Memory B cell (primary cell): ENCODE measurements at places on chromosomes 3 and 15.

DNA sequence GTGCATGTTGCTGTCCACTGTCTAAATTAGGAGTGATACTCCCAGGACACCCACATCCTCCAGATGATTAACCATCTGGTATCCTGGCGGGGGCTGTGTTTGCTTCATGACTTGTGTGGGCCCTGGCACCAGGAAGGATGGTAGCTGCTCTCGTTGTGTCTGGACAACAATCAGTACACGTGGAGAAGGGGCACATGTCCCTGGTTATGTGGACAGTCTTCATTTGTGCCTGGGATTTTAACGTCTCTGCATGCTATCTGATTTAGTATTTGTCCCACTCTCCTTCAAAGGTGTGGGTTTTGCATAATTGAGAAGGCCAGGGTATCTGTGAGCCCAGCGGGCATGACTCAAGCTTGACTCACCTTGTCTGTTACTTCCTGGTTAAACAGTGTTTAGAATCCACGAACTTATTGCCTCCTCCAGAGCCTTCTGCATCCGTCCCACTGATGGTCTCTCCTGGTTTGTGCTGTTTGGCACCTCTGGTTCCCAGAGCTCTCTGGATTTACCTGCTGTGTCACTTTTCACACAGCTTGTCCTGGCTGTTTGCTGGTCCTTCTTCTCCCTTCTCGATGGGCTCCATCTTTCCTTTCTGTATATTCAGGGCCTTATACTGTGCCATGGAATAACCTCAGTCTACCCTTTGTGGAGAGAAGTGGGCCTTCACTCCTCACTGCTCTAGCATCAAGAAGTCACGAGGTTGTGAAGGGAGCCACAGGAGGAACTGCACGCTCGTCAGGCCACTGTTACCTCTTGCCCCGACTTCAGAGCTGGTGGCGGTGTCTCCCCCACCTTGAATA is 32.5 kb downstream of the ARNT2 start:
- no peak for DNase-seq
- H3K27ac ChIP-seq, result no peak overlapping the region
- no peak overlapping the region for H3K4me3 ChIP-seq
- H3K4me1 ChIP-seq, result no peaks in the 10 kb centered on the region
- H3K36me3 ChIP-seq, result no peaks in the 10 kb centered on the region

DNA sequence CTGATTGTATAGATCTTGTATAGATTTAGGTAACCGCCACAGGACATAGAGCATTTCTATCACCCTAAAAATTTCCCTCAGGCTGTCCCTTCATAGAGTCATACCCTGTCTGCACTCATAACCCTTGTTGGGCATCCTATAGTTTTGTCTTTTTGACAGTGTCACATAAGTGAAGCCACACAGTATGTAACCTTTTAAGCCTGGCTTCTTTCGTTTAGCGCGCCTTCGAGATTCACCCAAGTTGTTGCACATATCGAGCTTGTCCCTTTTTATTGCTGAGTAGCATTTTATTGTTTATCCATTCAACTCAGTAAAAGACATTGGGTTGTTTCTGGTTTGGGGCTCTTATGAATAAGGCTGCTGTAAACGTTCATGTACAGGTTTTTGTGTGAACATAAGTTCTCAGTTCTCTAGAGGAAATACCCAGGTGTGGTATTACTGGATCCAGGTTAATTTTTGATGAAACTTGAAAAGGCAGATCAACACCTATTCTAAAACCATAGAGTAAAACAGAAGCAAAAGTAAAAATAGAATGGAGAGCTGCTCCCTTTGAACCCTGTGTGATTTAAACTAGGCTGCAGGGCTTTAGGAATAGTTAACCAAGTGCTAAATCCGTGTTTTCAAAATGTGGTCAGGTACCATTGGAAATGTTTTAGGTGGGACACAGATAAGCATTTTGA is 49.5 kb downstream of the CD86 start:
- H3K36me3 ChIP-seq, result peaks cover 16% of the 10 kb centered on the region
- no peaks in the 10 kb centered on the region for H3K27me3 ChIP-seq
- H3K4me3 ChIP-seq, result no peak overlapping the region
- H3K4me1 ChIP-seq, result peaks cover 18% of the 10 kb centered on the region

GRCh38 chr15:69522361-69522760 is 69.7 kb downstream of the RPLP1 start:
- H3K4me1 ChIP-seq, result peaks cover 5% of the 10 kb centered on the region
- DNase-seq, result no peak
- H3K4me3 ChIP-seq, result no peak overlapping the region
- peaks cover 9% of the 10 kb centered on the region for H3K27me3 ChIP-seq

DNA sequence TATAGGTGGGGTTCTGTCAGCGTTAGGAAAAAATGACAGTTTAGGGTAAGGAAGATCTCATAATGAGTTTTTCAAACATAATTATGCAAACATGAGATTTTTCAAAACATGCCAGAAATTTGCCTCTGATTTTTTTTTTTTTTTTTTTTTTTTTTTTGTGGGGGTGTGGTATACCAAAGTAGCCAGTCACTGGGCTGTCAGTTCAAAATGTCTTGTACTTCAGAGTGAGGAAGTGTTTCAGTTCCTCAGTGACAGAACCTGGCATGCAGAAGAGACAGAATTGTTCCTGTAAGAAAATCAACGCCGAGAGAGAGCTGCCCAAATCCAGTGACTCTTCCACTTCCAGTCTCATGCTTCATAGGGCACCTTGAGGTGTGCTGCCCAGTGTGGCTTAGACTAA is 9.7 kb downstream of the NCBP2 start:
- no peaks in the 10 kb centered on the region for H3K27me3 ChIP-seq
- peak overlapping the region; percentile 91 for H3K27ac ChIP-seq
- peaks cover 24% of the 10 kb centered on the region for H3K36me3 ChIP-seq
- no peak for DNase-seq

- no peak overlapping the region for H3K4me3 ChIP-seq
- no peak overlapping the region for H3K27ac ChIP-seq
- DNase-seq, result no peak
- H3K27me3 ChIP-seq, result peaks cover 2% of the 10 kb centered on the region
- H3K4me1 ChIP-seq, result no peaks in the 10 kb centered on the region
- no peaks in the 10 kb centered on the region for H3K36me3 ChIP-seq
Observed at GRCh38 chr3:184448321-184449160, 68.7 kb downstream of the CHRD start.

- H3K4me3 ChIP-seq, result no peak overlapping the region
- peaks cover 6% of the 10 kb centered on the region for H3K4me1 ChIP-seq
- no peaks in the 10 kb centered on the region for H3K36me3 ChIP-seq
- H3K27me3 ChIP-seq, result no peaks in the 10 kb centered on the region
- H3K27ac ChIP-seq, result no peak overlapping the region
Observed at GRCh38 chr3:52181543-52181942, 16.4 kb upstream of the ALAS1 start.

DNA sequence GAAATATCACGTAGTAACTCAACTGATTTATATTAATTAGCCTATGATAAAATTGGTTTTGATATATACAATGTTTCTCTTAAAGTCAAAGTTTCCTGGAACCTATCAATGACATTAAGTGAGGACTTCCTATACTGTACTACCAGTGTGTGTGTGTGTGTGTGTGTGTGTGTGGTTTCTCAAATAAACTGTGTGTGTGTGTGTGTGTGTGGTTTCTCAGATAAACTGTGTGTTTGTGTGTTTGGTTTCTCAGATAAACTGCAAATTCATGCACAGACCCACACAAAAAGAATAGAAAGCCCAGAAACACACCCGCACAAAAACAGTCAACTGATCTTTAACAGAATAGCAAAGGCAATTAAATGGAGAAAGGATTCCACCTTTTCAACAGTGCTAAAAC is 14.5 kb upstream of the WDR5B start:
- H3K36me3 ChIP-seq, result peaks cover 47% of the 10 kb centered on the region
- H3K4me1 ChIP-seq, result no peaks in the 10 kb centered on the region
- no peak overlapping the region for H3K4me3 ChIP-seq
- H3K27ac ChIP-seq, result no peak overlapping the region

DNA sequence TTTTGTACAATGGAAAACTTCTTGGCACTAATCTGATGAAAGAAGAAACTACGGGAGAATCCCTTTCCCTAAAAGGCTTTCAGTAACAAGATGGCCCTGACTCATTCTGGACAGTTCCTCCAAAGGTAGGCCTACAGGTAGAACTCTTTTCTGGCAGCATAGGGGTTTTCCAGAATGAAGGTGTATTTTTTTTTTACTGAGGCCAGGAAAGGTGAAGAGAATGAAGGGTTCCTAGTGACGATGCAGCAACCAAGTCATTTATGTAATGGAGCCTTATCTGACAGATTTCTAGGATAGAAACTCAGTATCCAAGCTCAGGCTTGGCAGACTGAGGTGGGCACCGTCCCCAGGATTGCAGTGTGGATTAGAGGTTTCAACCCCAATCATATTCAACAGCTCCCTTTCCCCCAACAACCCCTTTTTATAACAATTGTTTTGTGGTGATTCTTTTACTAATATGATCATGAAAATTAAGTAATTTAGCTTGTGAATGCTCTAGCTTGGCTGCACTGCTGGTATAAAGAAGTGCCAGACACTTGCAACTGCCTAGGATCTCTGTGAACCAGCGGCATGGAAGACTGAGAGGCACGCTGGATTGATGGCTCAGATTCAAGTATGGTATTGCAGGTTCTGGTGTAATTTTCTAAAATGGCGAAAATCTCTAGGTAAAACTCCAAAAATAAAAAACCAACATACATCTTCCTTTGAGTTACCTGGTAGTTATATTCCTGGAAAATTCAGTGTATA is 8.7 kb upstream of the TRIM69 start:
- peaks cover 44% of the 10 kb centered on the region for H3K4me1 ChIP-seq
- no peaks in the 10 kb centered on the region for H3K27me3 ChIP-seq
- H3K36me3 ChIP-seq, result peaks cover 9% of the 10 kb centered on the region
- no peak for DNase-seq
- peak overlapping the region; percentile 99 for H3K27ac ChIP-seq
- H3K4me3 ChIP-seq, result peak overlapping the region; percentile 39

GRCh38 chr3:193023218-193023617 is 105.6 kb upstream of the MB21D2 start:
- no peaks in the 10 kb centered on the region for H3K36me3 ChIP-seq
- H3K4me3 ChIP-seq, result no peak overlapping the region
- DNase-seq, result no peak
- peaks cover 5% of the 10 kb centered on the region for H3K27me3 ChIP-seq
- H3K4me1 ChIP-seq, result no peaks in the 10 kb centered on the region

- peak overlapping the region; percentile 78 for H3K27ac ChIP-seq
- peaks cover 11% of the 10 kb centered on the region for H3K36me3 ChIP-seq
- no peaks in the 10 kb centered on the region for H3K27me3 ChIP-seq
- DNase-seq, result no peak
- H3K4me3 ChIP-seq, result peak overlapping the region; percentile 80
- H3K4me1 ChIP-seq, result peaks cover 24% of the 10 kb centered on the region
Observed at GRCh38 chr3:184315871-184316661, 1.7 kb downstream of the EIF4G1 start.

- H3K4me1 ChIP-seq, result no peaks in the 10 kb centered on the region
- no peak for DNase-seq
- H3K27ac ChIP-seq, result no peak overlapping the region
- peaks cover 22% of the 10 kb centered on the region for H3K36me3 ChIP-seq
Observed at GRCh38 chr3:41276191-41276590, 76.9 kb downstream of the CTNNB1 start.

GRCh38 chr3:76585794-76586392 is 454.0 kb upstream of the ROBO2 start:
- no peak for DNase-seq
- no peak overlapping the region for H3K4me3 ChIP-seq

DNA sequence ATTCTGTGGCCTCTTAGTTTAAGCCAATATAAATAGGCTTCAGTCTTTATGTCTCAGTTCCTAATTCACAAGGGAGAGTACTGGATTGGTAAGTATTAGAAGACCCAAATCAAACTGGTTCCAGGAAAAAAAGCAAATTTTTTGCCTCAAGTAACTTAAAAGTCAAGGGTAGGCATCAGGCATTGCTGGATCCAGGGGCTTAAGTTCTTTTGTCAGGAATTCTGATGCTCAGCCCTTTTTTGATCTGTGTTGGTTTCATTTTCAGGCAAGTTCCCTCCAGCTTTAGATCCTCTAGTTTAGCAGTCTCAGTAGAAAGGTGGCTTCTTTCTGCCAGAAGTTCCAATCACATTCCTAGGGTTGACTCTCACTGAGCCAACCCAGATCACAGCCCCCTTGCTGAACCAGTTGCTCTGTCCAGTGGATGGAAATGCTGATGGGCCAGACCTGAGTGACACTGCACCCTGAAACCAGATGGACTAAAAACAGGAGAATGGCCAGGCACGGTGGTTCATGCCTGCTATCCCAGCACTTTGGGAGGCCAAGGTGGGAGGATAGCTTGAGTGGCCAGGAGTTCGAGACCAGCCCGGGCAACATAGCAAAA is 253.5 kb downstream of the SHQ1 start:
- H3K4me1 ChIP-seq, result no peaks in the 10 kb centered on the region
- H3K4me3 ChIP-seq, result no peak overlapping the region

- H3K27me3 ChIP-seq, result no peaks in the 10 kb centered on the region
- DNase-seq, result no peak
- no peak overlapping the region for H3K4me3 ChIP-seq
Observed at GRCh38 chr3:189570916-189571315, 60.3 kb upstream of the TP63 start.

- H3K27ac ChIP-seq, result no peak overlapping the region
- H3K27me3 ChIP-seq, result peaks cover 7% of the 10 kb centered on the region
- H3K36me3 ChIP-seq, result peaks cover 5% of the 10 kb centered on the region
- DNase-seq, result no peak
- H3K4me3 ChIP-seq, result no peak overlapping the region
Observed at GRCh38 chr15:56772868-56773639, 39.7 kb upstream of the ZNF280D start.

- H3K4me1 ChIP-seq, result peaks cover 9% of the 10 kb centered on the region
- peak overlapping the region; percentile 74 for H3K4me3 ChIP-seq
- no peak overlapping the region for H3K27ac ChIP-seq
Observed at GRCh38 chr15:93073465-93073952, 15.5 kb downstream of the RGMA start.

GRCh38 chr3:170865209-170866094 is 4.5 kb downstream of the RPL22L1 start:
- no peaks in the 10 kb centered on the region for H3K27me3 ChIP-seq
- H3K36me3 ChIP-seq, result peaks cover 17% of the 10 kb centered on the region
- peaks cover 17% of the 10 kb centered on the region for H3K4me1 ChIP-seq
- no peak overlapping the region for H3K4me3 ChIP-seq

GRCh38 chr3:126927846-126928245 is 55.1 kb upstream of the PLXNA1 start:
- H3K4me1 ChIP-seq, result no peaks in the 10 kb centered on the region
- H3K27me3 ChIP-seq, result no peaks in the 10 kb centered on the region
- peaks cover 9% of the 10 kb centered on the region for H3K36me3 ChIP-seq

DNA sequence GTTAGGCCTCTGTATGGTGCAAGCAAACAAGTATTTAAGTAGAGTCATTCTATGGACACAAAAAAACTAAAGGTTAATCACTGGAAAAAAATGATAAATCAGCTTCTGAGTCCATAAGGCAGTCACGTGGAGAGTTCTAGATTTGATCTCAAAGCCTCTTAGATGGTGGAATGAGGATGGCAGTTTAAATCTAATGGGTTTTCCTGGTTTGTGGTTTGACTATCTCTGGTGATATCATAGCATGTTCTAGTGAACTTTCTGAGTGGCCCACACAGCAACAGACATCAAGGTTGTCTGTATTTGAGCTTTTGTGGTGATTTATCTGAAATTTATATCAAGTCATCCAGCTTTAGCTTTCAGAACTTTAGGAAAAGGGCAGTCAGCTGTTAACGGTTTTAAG is 52.4 kb downstream of the ILDR1 start:
- peak overlapping the region; percentile 46 for H3K27ac ChIP-seq
- no peaks in the 10 kb centered on the region for H3K27me3 ChIP-seq
- no peak for DNase-seq
